Fibroblast of the aortic adventitia (primary cell): ENCODE measurements at places on chromosomes 1 and 21. TPM values are rescaled to one million over a fixed set of nuclear protein-coding genes. Genes with fewer than 3 reads are reported as not detected.
A peak's percentile ranks its signal among the peaks of the same experiment; 100 is the strongest.

SELL gene
- total RNA-seq, result 0.27 and 2.5 TPM in 2 replicates

SFT2D2 gene
- 46.0 and 72.8 TPM in 2 replicates for total RNA-seq

BRINP3 gene
- total RNA-seq, result 2.3 and 3.4 TPM in 2 replicates

RAD54L gene
- total RNA-seq, result 0.90 and 9.7 TPM in 2 replicates

HRNR gene
- total RNA-seq, result not detected in 2 replicates

ATP1A2 gene
- 0.27 TPM in 1 of 2 replicates, not detected in the other for total RNA-seq

SAMD11 gene
- 1.6 and 12.4 TPM in 2 replicates for total RNA-seq

CYP4A11 gene
- not detected in 2 replicates for total RNA-seq

DNA sequence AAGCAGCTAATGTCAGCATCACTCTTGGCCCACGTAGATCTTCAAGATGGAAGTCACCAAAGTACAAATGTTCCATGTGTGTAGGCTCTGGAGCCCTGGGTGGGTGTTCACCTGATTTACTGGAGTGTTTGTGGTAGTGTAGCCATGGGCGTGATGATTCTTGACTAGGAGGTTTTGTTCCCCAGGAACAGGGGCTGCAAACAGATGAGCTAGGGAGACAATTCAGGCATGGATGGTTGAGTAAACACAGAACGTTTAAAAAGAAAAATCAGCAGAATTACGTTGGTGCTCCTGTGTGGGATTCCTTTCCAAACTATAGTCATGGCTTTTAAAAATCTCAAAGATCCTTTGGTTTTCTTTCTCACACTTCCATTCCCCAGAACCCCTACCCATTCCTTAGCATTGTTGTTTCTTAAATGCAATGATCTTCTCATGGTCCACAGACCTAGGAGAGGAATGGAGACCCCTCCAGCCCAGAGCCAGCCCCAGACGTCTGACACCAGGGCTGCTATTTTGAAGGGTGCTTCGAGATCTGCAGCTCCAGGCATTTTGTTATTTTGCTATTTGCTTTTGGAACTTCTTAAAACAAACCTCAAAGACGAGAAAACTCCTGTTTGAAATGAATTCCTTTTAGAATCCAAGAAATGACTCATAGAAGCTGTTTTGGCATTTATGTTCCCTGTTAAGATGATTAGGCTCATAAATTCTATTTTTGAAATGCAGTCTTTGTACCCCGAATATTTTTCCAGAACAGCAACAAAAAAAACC lies 115.1 kb downstream of the ETS2 start:
- DNase-seq, result peak; percentile 87

DNA sequence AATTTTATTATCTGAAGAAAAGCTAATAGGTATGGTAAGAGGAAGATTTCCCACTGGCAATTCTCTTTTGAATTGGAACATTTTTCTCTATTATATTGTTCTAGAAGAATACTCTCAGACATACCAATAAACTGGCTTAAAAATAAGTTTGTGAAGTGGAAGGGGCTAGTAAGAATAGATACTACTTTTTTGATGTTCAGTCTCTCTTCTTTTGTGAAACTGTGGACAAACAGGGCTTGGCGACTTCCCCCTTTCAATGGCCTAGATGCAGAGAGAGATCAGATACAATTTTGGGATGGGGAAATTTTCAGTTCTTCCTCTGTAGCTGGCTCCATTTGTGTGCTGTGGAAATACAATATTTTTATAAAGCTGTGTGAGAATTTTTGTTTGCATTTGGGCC lies 2.5 kb downstream of the PBX1 start:
- DNase-seq, result peak; percentile 44

DNA sequence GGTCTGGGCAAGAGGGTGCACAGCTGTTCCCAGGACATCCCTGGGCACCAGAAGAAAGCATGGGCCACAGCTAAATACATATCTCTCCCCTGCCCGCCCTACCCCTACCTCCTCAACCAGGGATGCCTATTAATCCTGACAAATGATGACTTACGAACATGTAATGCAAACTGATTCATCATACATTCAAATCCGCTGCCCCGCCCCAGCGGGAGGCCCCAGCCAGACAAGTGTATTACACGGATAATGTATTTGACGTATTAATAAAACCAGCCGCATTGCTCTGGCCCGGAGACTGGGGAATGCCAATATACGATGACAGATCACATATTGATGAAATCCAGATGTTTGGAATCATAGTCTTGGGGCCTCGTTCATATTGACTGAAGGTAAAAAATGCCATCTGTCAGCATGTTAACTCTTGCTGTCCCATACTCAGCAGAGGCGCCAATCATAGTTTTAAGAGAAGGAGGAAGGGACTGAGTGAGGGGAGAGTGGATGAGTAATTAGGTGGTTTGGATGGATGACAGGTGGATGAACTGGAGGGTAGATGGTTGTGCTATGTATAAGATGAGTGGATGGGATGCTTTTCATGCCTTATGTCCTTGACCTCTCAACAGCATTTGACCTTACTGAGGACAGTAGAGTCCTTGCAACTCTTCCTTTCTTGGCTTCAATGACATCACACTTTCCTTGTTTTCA lies 68.2 kb downstream of the TMEM53 start:
- DNase-seq, result no peak

GRCh38 chr1:17851056-17851455 lies 95.9 kb downstream of the ACTL8 start:
- DNase-seq, result no peak

DNA sequence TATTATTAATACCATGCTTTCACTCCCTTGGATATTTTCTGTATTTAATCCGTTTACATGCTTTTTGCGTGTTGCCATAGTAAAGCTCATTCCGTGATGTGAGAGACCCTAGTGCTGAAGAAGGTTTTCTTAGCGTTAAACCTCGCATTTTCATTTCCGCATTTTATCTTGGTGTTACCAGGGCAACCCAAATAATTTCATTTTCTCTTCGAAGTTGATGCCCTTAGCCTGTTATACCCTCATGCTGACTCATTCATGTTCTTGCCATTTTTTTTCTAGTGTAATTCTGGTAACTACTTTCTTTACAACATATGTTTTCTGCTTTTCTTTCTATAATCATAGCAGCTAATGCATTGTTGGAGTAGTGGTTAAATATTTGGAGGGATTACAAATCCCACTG lies 37.2 kb downstream of the LRRC8C start:
- DNase-seq, result peak; percentile 58

DNA sequence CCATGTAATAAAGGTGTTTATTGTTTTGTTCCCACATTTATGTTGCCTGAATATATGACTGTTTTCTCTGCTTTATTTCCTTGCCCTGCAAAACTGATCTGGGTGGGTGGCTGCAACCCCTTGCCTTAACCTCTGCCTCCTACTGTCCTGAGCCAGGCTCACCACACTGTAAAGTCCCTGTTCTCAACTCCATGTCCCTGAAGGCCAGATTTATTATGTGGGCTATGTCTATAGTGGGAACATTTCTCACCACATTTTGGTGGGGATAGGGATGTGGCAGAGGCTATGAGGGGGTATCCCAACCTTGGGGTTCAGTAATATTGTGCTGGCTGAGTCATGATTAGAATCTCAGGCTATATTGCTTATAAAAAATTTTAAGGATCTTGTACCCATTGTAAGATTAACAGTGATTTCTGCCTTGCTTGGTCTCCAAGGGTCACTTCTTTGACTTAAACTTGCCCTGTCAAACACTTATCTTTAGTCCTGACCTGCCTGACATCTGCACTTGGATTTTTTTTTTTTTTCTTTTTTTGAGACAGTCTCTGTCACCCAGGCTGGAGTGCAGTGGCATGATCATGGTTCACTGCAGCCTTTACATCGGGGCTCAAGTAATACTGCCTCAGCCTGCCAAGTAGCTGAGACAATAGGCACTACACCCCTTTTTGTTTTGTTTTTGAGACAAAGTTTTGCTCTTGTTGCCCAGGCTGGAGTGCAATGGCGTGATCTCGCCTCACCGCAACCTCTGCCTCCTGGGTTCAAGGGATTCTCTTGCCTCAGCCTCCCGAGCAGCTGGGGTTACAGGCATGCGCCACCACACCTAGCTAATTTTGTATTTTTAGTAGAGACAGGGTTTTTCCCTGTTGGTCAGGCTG lies 3.6 kb downstream of the RPS8 start:
- DNase-seq, result no peak

- DNase-seq, result no peak
Measured at GRCh38 chr1:217273866-217274265, 357.0 kb downstream of the GPATCH2 start.

GRCh38 chr1:51255331-51255730 lies 19.3 kb downstream of the RNF11 start:
- no peak for DNase-seq

DNA sequence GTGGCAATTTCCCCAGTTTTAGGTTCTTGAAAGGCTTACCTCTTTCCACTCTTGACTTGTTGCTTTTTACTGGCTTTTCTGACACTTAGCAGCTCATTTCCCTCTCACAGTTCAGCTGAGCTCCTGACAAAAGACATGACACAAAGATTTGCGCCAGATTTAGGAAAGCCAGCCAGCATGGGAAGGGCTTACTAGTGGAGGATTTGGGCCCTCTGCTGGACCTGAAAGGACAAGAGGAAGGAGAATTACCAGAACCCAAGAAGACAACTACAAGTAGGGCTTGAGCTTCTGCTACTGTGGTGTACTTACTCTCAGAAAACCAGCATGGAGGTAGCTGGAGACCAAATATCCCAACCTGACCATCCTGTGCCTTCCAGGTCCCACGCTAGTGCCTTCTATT lies 784.5 kb downstream of the BRINP3 start:
- DNase-seq, result peak; percentile 8

DNA sequence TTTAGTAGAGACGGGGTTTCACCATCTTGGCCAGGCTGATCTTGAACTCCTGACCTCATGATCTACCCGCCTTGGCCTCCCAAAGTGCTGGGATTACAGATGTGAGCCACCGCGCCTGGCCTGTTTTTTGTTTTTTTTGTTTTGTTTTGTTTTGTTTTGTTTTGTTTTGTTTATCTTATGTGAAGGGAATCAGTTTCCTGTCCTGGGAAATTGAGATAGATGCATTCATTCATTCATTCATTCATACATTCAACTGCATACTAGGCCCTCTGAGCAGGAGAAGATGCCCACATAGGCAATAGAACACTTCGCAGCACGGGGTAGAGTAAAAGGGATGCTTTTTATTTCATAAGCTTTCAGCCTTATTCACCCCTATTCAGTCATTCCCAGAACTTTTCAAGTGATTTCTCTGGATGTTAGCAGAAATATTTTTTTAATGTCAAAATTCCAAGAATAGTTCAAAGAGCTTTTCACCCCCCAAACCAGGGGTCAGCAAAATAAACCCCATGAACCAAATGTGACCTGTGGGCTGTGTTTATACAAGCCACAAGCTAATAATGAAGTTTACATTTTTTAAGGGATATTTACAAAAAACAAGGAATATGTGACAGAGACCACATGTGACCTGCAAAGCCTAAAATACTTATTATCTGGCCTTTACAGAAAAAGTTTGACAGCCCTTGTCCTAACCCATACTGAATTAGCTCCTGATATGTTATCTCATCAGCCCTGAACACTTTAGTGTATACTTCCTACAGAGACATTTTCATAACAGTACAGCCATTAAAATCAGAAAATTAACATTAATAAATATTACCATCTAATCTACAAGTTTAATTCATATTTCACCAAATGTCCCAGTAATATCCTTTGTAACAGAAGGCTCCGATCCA lies 127.1 kb downstream of the MAST2 start:
- DNase-seq, result no peak

GRCh38 chr1:159171688-159172501 lies 480 bp downstream of the CADM3 start:
- no peak for DNase-seq

- DNase-seq, result no peak
Measured at GRCh38 chr21:33202464-33203363, 27.0 kb upstream of the IFNAR2 start.

DNA sequence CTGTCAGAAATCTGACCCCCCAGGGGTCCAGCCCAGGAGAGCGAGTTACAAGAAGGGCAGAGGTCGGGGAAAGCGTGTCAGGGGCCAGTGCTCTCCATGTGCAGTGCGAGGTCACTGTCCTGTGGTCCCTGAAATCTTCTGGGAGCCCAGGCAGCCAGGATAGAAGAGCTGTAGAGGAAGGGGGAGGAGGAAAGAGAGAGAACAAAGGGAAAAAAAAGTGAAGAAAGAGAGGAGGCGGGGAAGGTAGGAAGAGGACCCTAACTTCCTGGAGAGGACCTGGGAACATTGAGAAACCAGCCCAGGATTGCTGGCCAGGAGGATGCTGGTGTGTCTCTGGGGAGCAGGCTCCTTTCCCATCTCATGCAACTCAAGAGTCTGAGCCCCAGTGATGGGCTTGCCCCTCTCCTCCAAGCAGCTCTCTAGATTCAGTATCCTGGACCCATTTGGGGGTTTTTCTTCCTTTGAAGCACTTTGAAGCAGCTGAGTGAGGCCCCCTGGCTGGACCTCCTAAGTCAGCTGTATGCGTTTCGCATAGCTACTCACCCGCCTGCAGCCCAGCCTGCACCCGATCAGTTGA lies 6.8 kb upstream of the INAVA start:
- DNase-seq, result no peak

- no peak for DNase-seq
Measured at GRCh38 chr1:223733898-223734852, 21.8 kb downstream of the CAPN2 start.

- DNase-seq, result peak; percentile 72
Measured at GRCh38 chr21:36917471-36918158, 48.9 kb downstream of the HLCS start.

DNA sequence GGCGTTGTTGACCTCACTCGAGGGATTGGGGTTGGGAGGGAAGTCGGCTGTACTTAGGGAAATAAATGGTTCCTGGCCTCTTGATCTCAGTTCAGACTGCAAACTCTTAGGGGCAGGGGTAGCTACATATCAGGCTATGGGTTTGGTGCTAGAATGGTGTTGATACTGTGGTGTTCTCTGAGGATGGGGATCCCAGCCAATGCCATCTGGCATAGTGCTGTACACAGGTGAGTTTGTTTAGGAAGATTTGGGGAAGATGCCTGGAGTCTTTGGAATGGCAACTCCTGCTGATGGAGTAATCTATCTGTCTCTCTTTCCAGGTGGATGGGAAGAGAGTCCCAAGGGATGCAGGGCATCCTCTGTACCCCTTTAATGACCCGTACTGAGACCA lies 14.3 kb upstream of the NASP start:
- DNase-seq, result no peak

DNA sequence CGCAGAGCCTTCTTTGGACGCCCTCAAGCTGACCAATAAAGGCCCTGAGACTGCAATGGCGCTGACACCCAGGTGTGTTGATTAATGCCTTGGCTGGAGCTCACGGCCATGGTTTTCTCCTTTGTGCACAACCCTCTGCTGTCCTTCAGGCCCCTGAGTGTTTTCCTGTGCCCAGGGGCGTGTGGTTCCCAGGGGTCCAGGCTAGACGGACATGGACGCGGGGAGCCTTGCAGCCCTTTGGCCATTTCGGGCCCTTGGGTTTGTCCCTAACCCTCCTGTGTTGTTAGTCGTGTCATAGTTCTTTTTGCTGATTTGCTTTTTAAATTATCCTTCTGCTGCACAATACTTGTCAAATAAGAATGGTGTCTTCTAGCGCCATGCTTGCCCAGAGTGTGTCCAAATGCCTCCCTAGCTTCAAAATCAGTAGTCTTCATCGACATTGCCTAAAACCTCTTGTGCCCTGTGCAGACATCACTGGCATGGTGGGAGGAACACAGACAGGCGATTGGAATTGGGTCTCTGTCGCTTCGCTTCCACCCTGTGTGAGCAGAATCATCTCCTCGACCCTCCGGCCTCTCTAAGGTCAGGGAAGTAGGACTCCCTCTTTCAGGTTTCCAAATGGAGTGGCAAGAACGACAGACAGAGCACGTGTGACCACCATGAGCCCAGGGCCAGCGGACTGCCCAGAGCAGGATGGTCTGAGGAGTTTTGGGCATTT lies 1.9 kb downstream of the KRTAP10-4 start:
- DNase-seq, result no peak

- no peak for DNase-seq
Measured at GRCh38 chr1:192936313-192937018, 122.7 kb downstream of the UCHL5 start.
